Trophoblast cell (in vitro differentiated cells and primary cell): ENCODE measurements at places on chromosomes 2 and 18.

GRCh38 chr2:176675271-176675949 is 406.2 kb downstream of the MTX2 start:
- DNase-seq, result no peak
- peaks cover 10% of the 10 kb centered on the region for H3K4me1 ChIP-seq
- H3K4me3 ChIP-seq, result no peak overlapping the region
- H3K27ac ChIP-seq, result peak overlapping the region; percentile 60

DNA sequence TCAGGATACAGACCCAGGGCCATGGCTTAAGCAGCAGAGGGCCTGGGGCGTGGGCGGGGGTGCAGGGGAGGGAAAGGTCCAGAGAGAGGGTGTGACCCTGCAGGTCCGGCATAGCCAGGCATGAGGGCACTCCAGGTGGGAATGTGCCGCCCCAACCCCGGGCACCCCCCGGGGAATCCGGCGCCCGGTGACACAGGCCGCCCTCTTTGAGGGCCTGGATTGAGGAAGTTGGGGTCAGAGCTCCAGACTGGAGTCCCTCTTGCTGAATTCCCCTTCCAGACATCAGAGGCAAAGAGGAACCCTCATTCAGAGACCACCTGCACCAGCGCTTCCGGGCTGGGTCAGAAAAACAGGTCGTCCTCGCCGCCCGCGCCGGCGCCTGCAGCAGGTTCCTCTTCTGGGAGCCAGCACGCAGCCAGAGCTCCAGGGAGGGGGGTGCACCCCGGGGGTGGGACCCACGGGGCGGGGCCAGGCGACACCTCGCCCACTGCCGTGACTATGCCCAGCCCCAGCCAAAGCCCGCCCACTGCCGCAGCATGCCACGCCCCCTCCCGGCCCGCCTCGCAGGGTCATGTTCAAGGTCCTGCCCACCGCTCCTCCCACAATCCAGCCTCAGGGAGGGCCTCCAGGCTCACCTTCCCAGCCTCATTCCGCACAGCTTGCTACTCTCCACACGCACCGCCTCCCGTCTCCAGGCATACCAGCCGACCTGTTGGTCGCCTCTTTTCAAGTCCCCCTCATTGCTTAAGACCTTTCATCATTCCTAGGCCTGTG is 98.3 kb upstream of the ID2 start:
- H3K36me3 ChIP-seq, result no peaks in the 10 kb centered on the region
- peak overlapping the region; percentile 13 for H3K27ac ChIP-seq
- no peak overlapping the region for H3K4me3 ChIP-seq

DNA sequence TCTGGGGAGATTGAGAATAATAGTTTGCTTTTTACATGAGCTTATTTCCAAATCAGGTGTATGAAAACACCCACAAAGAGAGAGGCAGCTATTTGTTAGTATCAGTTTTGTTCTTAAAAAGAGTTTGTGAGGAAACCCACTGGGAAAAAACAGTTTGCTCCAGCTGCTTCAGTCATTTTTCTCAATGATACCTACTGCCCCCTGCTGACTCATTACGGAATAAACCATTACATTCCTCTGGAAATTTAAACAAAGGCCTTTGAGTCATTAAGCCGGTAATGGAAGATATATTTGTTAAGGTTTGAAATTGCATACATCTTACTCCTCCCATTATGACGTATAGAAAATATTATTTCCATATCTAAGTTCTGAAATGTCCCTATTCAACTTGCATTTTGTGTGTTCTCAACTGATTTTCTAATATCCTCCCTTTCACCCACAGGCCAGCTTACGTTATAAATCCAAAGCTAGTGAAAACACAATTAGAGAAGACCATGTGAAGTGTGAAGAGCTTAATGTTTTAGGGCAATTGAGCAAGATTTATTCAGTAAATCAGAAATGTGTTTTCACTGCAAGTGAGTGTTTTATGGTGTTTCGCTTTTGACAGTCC is 761.6 kb downstream of the DSC3 start:
- H3K27me3 ChIP-seq, result no peaks in the 10 kb centered on the region
- peak; percentile 33 for DNase-seq
- H3K36me3 ChIP-seq, result no peaks in the 10 kb centered on the region
- no peak overlapping the region for H3K4me3 ChIP-seq
- H3K27ac ChIP-seq, result no peak overlapping the region

DNA sequence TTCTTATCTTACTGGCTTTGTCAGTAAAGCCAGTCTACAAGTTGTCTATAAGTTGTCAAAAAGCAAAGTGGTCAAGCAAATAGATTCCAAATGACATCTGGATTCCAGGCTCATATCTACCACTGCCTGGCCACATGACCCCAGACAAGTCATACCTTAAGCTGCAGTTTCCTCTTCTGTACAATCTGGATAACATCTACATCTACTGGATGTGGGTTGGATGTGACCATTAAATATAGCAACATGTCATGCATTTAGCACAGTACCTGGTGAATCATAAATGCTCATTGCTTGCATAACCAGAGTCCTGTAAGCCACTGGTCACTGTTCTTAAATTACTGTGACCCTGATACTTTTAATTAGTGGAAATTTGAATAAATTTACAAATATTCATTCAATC is 16.8 kb downstream of the COBLL1 start:
- DNase-seq, result peak; percentile 88
- H3K36me3 ChIP-seq, result no peaks in the 10 kb centered on the region
- no peak overlapping the region for H3K4me3 ChIP-seq
- peaks cover 3% of the 10 kb centered on the region for H3K4me1 ChIP-seq
- H3K27me3 ChIP-seq, result no peaks in the 10 kb centered on the region
- H3K27ac ChIP-seq, result no peak overlapping the region

DNA sequence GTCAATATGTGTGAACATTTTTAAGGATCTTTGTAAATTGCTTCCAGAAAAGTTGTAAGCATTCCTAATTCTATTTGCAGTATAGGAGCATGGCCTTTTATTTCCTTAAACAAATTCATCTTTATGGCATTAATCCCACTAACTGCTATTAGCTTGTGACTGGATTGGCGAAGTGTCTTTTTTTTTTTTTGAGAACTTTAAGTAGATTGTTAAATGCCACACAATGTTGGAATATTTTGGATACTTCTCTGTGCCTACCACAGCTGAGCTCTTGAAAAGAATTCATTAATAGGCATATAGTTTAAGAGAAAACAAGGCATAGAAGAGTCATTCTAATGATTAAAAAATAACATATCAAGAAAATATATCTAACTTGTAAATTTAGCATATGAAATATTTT is 129.7 kb downstream of the LAMA3 start:
- H3K4me3 ChIP-seq, result no peak overlapping the region
- H3K27ac ChIP-seq, result no peak overlapping the region
- H3K27me3 ChIP-seq, result no peaks in the 10 kb centered on the region
- H3K36me3 ChIP-seq, result no peaks in the 10 kb centered on the region
- H3K4me1 ChIP-seq, result no peaks in the 10 kb centered on the region

- H3K27me3 ChIP-seq, result no peaks in the 10 kb centered on the region
- H3K36me3 ChIP-seq, result peaks cover 2% of the 10 kb centered on the region
- peak; percentile 26 for DNase-seq
Measured at GRCh38 chr2:210224591-210224940, 681 bp downstream of the ACADL start.

- H3K4me1 ChIP-seq, result peaks cover 8% of the 10 kb centered on the region
- no peak overlapping the region for H3K4me3 ChIP-seq
- H3K36me3 ChIP-seq, result no peaks in the 10 kb centered on the region
Measured at GRCh38 chr2:85705680-85706039, 11.5 kb downstream of the GNLY start.

GRCh38 chr2:216033403-216033802 is 20.1 kb upstream of the MREG start:
- DNase-seq, result no peak
- H3K36me3 ChIP-seq, result no peaks in the 10 kb centered on the region
- H3K4me1 ChIP-seq, result peaks cover 4% of the 10 kb centered on the region
- no peak overlapping the region for H3K27ac ChIP-seq
- no peak overlapping the region for H3K4me3 ChIP-seq

DNA sequence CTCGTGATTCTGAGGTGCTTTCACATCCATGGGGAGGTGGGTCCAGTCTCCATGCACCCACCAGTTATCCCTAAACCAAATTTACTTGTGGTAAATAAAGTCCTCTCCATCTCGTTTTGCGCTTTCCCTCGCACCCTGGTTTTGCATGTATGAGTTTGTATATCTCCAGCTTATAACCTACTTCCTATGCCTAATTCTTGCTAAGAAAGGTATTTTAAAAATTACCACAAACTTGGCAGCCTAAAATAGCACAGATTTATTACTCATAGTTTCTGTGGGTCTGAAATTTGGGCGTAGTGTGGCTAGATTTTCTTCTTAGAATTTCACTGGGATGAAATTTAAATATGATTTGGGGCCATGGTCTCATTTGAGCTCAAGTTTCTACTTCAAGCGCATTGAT is 511.5 kb downstream of the NYAP2 start:
- H3K27ac ChIP-seq, result no peak overlapping the region
- H3K27me3 ChIP-seq, result no peaks in the 10 kb centered on the region
- H3K4me3 ChIP-seq, result no peak overlapping the region
- H3K36me3 ChIP-seq, result no peaks in the 10 kb centered on the region
- DNase-seq, result no peak

DNA sequence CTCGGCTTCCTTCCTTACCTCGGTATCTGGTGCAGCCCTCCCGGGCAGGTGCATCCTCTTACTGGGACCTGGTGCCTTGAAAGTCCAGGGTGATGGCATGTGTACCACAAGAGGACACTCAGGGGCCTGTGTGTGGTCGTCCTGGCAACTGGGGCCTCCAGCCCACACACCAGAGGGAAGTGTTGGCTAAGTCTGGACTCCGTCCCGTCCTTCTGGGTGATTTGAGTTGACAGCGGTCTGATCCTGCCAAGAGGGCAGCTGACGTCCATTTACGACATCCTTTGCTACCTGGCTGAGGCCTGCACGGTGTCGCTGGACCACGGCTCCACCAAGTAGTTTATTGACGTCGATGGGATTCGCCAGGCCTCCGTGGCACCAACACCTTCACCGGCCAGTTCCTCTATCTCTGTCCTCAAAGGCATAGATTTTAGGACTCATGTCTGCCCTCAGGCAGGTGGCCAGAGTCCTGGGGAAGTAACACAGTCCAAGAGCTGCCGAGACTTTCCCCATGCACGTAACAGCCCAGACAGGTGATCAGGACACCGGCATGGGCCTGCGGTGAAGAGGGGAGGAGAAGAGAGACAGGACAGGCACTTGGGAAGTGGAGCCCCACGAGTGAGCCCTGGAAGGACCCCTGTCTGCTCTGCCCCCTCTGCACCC is 186.0 kb upstream of the HDAC4 start:
- peak; percentile 18 for DNase-seq
- no peaks in the 10 kb centered on the region for H3K36me3 ChIP-seq
- H3K27me3 ChIP-seq, result no peaks in the 10 kb centered on the region
- no peak overlapping the region for H3K4me3 ChIP-seq
- H3K4me1 ChIP-seq, result no peaks in the 10 kb centered on the region
- H3K27ac ChIP-seq, result no peak overlapping the region

DNA sequence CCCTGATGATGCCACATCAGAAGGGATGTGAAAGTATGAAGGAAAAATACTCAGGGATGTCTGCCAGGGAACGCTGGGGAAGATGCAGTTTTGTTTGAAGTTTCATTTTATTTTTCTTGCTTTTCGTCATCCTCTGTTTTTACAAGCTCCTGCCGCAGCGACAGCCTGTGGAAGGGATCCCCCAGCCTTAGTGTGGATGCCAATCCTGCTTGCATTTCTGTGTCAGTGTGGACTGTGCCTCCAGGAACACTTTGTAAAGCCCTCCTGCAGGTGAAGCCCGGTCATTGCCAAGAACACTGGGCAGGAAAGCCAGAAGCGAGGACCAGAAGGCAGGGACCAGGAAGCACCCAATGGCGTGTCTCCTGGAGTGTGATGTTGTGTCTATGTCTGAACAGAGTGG is 234.3 kb downstream of the SEPTIN10 start:
- no peaks in the 10 kb centered on the region for H3K36me3 ChIP-seq
- no peak overlapping the region for H3K27ac ChIP-seq
- DNase-seq, result no peak

DNA sequence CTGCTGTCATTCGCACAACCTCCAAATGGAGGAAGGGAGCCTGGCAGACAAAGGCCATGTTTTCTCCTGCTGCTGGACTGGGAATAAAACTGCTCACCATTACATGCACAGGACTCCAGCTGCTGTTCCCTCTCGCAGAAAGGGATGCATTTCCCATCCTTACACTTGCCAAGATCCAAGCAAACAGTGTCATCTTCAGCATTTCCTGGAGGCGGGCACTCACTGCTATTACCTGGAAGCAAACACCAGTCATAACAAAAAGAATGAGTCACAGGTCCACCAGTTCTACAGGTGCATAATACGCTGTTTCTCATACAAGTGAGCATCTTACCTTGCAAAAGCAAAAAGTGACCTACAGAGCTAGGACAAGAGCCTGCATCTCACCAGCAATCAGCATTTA is 22.7 kb downstream of the IAH1 start:
- no peak overlapping the region for H3K27ac ChIP-seq
- peaks cover 25% of the 10 kb centered on the region for H3K36me3 ChIP-seq
- peak; percentile 27 for DNase-seq
- no peaks in the 10 kb centered on the region for H3K27me3 ChIP-seq
- H3K4me3 ChIP-seq, result no peak overlapping the region

GRCh38 chr2:120350801-120351320 is 4.9 kb downstream of the INHBB start:
- no peaks in the 10 kb centered on the region for H3K36me3 ChIP-seq
- DNase-seq, result peak; percentile 67
- H3K4me1 ChIP-seq, result no peaks in the 10 kb centered on the region
- H3K4me3 ChIP-seq, result no peak overlapping the region
- H3K27ac ChIP-seq, result no peak overlapping the region

DNA sequence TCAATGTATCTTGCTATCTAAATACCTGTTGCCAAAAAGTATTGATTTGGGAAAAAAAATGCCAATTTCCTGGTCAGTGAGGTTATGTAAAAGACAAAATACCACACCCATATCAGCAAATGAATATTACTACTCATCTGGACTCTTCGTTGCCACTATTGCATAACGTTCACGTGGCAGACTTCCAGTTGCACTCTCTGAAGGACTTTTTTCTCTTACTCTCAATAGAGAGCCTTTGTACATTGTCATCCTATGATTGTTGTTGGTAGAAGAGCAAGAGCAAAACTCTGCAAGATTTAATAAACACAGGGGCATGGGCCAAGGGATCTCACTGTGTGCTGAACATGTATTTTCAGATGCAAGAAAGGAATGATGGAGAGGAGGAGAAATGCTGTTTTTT is 689.8 kb downstream of the MBD2 start:
- H3K4me3 ChIP-seq, result no peak overlapping the region
- H3K27ac ChIP-seq, result no peak overlapping the region
- no peaks in the 10 kb centered on the region for H3K27me3 ChIP-seq
- no peaks in the 10 kb centered on the region for H3K36me3 ChIP-seq
- H3K4me1 ChIP-seq, result no peaks in the 10 kb centered on the region
- DNase-seq, result no peak

- H3K4me3 ChIP-seq, result no peak overlapping the region
- H3K27me3 ChIP-seq, result no peaks in the 10 kb centered on the region
- H3K4me1 ChIP-seq, result no peaks in the 10 kb centered on the region
- H3K27ac ChIP-seq, result no peak overlapping the region
- no peaks in the 10 kb centered on the region for H3K36me3 ChIP-seq
Measured at GRCh38 chr2:2333076-2333475, 2.0 kb upstream of the MYT1L start.

DNA sequence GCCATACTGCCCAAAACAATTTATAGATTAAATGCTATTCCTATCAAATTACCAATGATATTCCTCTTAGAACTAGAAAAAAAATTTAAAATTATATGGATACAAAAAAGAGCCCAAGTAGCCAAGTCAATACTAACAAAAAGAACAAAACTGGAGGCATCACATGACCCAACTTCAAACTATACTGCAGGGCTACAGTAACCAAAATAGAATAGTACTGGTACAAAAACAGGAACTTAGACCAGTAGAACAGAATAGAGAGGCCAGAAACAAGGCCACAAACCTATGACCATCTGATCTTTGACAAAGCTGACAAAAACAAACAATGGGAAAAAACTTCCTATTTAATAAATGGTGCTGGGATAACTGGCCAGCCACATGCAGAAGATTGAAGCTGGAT is 86.1 kb upstream of the KYNU start:
- H3K4me3 ChIP-seq, result no peak overlapping the region
- H3K27me3 ChIP-seq, result no peaks in the 10 kb centered on the region
- H3K4me1 ChIP-seq, result no peaks in the 10 kb centered on the region
- DNase-seq, result no peak
- H3K36me3 ChIP-seq, result no peaks in the 10 kb centered on the region
